C1 segment of cervical spinal cord (tissue), 14 donors: ENCODE measurements at places on chromosomes 1 and 21.

DNA sequence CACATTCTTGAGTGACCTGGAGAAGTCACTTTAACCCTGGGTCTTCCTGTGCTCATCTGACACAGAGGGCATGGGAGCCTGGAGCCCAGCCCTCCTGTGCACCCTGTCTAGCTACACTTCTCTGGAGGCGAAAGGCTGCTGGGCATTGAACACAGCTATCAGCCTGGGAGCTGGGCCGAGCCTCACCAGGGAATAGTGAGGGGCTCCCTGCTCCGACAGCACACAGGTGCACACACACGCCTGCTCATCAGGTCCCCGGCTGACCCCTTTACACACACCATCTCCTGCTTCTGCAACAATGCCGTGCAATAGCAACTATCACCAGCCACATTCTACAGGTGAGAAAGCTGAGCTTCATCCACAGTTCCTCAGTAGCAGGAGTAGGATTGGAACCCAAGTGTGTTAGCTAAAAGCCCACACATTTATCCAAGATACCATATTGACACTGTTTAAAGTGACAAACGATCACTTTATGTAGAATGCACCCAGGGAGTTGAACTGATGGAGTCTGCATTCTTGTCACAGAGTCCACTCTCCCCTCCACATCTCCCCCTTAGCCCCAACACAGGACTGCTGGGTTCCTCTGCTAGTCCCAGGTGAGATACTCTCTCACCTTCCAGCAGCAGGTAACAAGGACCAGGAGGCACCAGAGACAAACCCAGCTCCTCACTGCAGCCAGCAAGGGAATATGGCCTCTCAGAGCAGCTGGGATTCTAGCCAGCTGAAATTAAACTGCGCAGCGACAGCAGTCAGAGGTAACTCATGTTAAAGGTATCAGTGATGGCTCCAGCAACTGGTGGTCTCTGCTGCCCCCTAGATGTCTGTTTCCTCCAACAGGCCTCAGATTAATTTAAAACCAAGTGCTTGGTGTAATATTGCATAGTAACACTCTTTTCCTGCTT lies 18.3 kb upstream of the CAPN8 start:
- peak; percentile 51 for DNase-seq

DNA sequence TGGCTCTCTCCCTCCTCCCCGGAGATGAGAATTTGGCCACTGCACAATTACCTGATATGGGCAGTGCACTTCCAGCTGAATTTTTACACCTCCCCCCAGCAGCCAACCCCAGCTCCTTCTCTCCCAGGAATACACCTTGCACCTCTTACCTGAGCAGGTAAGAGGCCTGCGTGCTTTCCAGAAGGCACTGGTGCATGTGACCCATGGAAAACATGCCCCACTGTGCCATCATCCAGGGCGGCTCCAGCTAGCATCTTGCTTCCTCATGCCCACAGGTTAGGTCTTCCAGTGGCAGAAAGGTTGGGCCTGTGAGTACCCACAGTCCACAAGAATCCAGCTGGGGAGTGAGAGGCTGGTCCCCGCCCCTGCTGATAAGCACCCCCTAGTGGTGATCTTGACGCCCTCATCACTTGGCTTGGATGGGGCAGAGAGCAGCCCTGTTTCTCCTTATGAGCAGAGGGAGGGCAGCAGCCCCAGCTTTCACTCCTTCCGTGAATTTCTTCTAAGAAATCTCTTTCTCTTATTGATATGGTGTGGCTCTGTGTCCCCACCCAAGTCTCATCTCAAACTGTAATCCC lies 57.8 kb downstream of the EDARADD start:
- DNase-seq, result no peak

DNA sequence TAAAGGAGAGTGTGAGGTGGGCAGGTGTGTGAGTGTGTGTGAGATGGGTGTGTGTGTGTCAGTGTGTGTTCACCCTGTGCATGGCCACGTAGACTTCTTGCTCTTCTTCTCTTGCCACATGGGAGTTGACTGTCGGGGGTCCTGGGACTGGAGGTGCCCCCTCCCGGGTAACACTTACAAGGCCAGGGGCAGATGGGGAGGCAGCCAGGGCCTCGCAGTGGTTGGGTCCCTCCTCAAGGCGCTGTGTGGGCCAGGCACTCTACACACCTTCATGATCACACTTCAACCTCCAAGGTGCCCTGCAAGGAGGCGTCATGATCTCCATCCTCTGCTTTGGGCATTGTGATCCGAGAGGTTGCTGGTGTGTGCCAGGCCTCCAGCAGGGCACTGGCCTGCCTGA lies 2.3 kb downstream of the PLA2G2F start:
- DNase-seq, result no peak

DNA sequence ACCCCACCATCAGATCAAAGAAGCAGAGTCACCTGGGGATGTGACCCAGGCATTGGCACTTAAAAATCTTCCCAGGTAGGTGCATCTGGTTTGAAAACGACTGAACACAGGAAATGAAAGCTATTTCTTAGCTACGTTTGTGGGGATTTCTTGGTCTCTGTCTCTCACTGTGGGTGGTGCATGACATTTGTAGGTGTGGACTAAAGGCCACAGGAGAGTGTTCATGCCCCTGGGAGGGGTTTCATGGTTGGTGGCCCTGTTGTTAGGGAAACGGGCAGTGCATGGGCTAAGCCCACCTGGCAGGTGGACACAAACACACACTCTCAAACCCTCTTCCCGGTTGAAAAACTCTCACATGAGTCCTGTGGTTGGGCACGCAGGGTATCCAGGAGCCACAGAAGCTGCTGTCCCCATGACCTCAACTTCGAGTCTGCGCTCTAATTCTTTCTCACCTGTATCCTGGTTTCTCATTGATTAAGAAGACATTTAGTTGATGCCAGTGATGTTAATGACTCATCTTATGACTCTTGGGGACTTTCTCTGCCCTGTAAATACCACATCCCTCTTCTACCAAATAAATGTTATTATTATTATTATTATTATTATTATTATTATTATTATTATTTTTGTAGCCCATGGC lies 119.4 kb downstream of the MRPS6 start:
- DNase-seq, result no peak

GRCh38 chr21:17428484-17428869 lies 84.4 kb upstream of the CXADR start:
- DNase-seq, result no peak

DNA sequence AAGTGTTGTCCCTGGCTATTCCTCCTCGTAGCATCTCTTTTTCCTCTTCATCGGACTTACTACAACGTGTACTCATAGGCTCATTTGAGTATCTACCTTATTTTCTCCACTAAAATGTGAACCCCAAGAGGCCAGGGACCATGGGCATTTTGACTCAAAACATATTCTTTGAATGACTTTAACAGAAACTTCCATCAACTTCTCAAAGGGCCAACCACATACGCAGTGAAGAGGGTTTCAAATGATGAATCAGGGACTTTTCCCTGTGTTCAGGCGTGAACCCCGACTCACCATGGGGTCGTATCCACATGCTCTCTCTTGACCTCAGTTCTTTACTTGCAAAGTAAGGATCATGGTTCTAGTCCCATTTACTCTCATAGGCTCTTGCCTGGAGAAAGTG lies 20.2 kb upstream of the GPR137B start:
- no peak for DNase-seq

- no peak for DNase-seq
These were observed 285.0 kb downstream of the SIPA1L2 start for GRCh38 chr1:232344791-232345399.

DNA sequence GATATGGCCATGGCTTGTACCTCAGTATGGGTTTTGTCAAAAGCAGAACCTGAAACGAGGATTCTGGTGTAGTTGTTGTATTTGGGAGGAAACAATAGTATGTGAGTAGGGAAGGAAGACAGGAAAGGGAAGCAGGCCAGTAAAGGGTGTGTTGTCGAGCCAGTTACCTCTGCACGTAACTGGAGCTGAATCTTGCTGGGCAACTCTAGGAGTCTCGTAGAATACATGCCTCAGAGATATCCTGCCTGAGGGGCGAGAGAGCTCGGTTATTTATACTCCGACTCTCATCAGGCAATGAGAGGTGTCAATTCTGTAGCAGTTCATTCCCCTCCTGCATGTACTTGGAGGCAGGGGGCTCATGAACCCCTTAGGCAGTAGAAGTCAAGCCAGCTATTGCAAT lies 45.9 kb upstream of the KIF26B start:
- DNase-seq, result no peak

DNA sequence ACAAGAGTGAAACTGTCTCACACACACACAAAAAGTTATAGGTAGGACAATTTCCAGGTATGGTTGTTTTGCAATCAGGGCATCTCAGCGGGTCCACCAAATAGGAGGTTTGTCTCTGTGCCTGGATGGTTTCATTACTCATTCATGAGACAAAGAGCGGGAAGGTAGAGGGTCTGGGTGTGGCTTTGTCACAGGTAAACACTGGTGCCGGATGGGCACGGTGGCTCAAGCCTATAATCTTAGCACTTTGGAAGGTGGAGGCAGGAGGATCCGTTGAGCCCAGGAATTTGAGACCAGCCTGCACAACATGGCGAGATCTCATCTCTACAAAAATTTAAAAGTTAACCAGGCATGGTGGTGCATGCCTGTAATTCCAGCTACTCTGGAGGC lies 16.3 kb upstream of the ERVH48-1 start:
- no peak for DNase-seq

GRCh38 chr1:156400191-156400935 lies 31.4 kb downstream of the RHBG start:
- peak; percentile 48 for DNase-seq

DNA sequence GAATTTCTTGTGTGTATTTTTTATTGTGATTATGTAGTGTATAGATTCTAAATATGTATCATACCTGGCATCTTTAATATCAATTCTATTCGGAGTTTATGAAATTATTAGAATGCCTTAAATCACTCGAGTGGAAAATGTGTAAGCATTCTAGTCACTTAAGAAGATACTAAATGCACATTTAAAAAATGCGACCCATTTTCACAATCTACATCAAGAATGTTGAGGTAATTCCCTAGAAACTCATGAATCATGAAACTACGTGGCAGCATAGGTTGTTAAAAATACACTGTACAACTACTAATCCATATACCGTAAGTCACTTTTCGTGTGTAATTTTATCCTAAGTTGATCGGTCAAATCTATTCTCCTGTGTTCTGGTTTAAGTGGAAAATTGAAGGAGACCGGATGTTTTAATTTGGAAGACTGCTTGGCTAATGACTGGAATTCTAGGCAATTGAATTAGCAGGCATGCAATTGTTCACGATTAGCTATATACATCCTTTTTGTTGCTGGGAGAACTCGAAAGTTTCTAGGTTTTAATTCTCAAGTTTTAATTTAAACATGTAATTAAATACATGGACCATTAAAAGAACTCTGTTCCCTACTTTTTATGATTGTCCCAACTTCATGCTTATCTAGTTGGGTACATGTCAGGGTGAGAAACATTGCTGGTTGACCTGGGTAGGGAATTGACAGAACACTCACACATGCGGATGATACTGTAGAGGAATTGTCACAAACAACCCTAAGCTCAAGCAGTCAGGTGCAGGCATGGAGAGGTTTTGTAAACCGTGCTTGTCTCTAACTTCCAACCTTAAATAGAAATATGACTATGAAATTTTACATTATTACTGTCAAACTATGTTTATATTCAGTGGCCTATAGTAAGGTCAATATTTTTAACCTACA lies 6.6 kb downstream of the ZBTB18 start:
- DNase-seq, result no peak

DNA sequence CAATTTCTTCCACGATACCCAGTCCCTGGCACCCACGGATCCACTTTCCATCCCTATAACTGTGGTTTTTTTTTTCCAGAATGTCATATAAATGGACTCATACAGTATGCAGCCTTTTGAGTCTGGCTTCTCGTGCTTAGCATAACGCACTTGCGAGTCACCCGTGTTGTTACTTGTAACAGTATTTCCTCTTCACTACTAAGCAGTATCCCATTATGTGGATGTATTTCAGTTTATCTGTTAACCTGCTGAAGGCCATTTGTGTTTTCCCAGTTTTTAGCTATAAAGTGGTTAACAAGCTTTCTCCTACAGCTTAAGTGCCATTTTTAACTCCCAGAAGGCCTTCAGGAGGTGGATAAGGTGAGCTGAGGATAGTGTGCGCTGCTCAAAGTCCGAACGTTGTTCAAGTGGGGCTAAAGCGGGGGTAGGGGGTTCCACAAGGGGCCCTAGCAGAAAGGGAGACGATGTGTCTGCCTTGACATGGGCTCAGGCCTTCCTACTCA lies 829 bp downstream of the ADAR start:
- DNase-seq, result no peak

DNA sequence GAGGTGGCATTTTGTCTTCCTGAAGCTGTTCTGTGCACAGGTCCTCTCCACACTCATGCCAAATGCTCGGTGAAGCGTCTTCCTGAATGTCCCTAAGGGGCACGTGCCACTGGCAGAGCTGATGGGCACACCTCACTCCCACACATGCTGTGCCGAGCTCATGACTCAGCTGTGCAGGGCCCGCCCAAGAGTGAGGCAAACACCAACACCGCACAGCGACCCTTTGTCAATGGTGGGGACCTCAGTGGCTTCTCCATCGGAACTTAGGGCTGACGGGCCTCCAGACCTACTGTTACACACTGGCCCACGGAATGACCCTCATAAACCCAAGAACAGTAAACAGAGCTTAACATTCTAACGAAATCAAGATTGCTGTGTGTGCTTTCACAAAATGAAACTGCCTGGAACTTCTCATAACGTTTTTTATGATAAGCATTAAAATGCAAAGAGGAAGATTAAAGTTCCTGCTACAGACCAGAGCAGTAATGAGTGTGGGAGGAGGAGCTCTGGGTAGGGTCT lies 89.3 kb downstream of the SIM2 start:
- no peak for DNase-seq

GRCh38 chr1:8409606-8410005 lies 91.7 kb downstream of the SLC45A1 start:
- DNase-seq, result no peak

- DNase-seq, result peak; percentile 49
These were observed 33.9 kb downstream of the WDR4 start for GRCh38 chr21:42845296-42845965.

DNA sequence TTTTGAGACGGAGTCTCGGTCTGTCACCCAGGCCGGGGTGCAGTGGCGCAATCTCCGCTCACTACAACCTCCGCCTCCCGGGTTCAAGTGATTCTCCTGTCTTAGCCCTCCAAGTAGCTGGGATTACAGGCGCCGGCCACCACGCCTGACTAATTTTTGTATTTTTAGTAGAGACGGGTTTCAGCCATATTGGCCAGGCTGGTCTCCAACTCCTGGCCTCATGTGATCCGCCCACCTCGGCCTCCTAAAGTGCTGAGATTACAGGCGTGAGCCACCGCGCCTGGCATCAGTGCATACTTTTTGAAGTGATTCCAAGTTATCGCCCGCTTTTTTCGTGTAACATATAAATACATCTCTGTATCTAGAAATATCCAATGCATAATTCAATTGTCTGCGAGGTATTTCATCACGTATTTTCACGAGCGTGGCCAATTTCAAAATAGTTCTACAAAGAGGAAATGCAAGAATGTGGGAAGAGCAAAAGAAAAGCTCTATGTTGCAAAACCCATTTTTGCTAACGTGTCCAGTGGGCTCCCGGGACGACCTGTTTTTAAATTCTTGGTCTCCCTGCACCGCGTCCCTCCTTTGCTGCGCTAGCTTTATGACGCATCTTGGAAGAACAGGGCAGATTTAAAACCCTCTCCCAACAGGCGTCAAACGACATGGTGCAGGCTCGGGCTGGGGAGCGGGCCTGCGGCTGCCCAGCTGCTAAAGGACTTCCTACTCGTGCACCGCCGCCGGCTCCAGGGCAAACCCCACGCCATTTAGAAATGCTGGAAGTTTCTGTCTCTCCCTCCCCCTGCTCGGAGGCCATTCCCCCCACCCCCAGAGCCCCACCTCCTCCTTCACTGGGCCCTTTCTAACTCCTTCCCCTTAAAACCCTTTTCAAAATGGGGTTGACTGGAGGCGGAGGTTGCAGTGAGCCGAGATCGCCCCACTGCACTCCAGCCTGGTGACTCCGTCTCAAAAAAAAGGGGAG lies 923 bp upstream of the IFNGR2 start:
- no peak for DNase-seq
